Mucosa of gallbladder (tissue), 1 donor: ENCODE measurements at places on chromosomes 11 and 22.

GRCh38 chr11:10444725-10445315, 10.2 kb upstream of the AMPD3 start:
- no peak for DNase-seq

DNA sequence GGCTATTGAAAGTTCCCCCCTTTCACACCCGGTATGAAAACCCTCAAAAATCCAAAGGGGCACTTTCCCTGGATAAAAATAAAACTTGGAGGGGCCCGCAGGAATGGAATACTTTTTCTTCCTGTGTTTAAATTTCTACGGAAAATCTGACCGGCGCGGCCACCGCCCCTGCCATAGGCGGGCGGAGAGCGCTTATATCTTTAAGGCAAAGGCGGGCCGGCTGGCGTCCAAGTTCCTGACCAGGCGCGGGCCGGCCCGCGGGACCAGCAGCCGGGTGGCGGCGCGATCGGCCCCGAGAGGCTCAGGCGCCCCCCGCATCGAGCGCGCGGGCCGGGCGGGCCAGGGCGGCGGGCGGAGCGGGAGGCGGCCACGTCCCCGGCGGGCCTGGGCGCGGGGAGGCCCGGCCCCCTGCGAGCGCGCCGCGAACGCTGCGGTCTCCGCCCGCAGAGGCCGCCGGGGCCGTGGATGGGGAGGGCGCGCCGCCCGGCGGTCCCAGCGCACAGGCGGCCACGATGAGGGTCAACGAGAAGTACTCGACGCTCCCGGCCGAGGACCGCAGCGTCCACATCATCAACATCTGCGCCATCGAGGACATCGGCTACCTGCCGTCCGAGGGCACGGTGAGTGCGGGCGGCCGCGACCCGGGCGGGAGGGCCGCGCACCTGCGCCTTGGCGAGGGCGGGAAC, at the start of gene ANO1:
Gene ANO1 (plus strand): TSS at position 223 of the 686 bp plus-strand sequence. CDS start 290 bp downstream, at position 513.
- no peak for DNase-seq

- no peak for DNase-seq
Observed at GRCh38 chr11:22938691-22939090, 78.4 kb upstream of the CCDC179 start.

DNA sequence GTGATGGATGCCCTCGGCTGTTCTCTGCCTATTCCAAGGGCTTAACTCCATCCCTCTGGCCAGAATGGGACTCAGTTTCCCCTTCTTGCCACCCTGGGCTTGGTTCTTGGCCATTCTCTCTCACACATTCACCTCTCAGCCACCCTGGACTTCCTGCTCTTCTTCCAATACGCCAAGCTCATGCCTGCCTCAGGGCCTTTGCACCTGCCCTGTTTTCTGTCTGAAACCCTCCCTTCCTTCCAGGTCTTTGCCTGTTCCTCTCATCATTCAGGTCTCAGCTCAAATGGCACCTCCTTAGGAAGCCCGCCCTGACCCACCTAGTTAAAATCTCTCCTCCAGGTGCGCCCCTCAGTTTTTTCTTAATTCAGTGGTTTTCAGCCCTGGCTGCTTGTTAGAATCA, 76.6 kb upstream of the TP53I11 start:
- no peak for DNase-seq

DNA sequence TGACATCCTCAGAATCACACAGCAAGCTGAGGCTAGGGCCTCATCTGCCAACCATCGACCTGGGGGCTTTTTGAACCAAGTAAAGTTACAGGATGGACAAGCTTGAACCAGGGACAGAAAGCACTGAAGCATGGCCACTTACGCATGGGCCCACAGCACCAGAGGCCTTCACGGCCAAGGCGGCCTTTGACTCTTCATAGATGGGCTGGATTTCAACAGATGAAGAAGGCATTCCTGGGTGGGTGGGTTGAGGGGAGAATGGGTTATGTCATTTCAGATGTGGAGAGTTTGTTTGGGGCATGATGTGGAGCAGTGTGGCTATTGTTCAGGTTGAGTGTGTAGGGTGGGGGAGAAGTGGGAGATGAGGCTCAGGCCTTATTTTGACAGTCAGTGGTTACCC, 60.2 kb downstream of the LRRC32 start:
- DNase-seq = no peak

DNA sequence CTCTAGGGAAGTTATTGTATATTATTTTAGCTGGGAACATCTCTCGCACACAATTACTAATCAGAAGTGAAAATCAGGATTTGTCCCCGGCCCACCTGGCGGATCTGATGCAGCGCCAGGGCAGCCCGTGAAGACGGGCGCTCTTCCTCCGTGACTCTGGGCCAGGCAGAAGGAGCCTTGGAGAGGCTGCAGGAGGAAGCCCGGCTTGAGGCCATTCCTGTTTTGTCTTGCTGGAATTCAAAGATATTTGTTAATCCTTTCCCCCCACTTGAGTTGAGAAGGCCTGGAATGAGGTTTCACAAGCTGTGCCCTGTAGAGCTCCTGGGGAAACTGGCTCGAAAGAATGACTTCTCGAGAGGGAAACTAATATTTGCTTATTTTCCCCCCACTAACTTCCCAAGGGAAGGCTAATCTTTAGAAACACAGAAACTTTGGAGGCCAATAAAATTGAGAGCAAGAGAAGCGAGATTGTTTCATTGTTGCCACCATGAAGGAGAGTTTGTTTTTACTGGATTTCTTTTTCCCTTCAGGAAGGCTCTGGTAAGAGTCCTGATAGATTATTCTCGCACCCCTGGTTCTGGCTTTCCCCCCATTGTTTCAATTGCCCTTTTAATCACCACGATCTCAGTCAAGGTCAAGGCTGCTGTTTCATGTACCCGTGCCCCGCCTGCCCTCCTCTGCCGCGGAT, 92.8 kb upstream of the SEPTIN5 start:
- no peak for DNase-seq

GRCh38 chr11:63961608-63962412, 12.6 kb upstream of the COX8A start:
- DNase-seq = no peak

- no peak for DNase-seq
Observed at GRCh38 chr11:68298659-68299516, 13.5 kb upstream of the LRP5 start.

GRCh38 chr11:2513441-2513840, 68.6 kb downstream of the KCNQ1 start:
- DNase-seq = peak; percentile 8

DNA sequence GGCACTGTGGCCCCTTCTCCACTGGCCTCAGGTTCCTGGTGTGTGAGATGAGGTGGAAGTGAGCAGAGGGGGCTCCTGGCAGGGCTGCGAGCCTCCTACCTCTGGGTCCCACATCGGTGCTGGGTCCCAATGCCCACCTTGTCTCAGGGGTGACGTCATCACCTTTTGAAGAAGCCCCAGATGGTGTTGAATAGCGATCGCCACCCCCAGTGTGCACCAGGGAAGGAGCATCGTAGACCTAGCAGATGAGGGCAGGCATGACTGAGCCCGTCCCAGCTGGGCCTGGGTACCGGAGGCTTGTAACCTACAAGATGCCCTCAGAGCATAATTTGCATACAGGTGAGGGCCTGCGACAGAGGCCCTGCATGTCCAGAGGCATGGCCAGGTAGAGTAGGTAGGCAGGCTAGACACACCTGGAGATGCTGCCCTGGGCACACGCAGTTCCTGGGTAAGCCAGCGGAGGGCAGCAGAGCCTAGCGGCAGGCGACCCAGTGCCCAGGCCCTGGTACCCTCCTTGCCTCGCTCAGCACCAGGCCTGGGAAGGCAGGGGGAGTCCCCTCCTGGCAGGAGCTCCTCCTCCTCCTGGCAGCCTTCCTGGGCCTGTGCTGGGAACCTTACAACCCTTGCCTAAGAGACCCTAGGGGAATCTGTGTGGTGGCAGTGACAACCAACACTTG, 52.5 kb downstream of the TPCN2 start:
- peak; percentile 69 for DNase-seq

- DNase-seq = no peak
Observed at GRCh38 chr22:49503321-49503720, 324.4 kb downstream of the BRD1 start.
